Stimulated activated CD4-positive, alpha-beta T cell treated with anti-CD3 and anti-CD28 coated beads, Interleukin-1b, Interleukin-23, amount 100 ng/mL, for 48 hours (primary cell): ENCODE measurements at places on chromosomes 1 and 21.

DNA sequence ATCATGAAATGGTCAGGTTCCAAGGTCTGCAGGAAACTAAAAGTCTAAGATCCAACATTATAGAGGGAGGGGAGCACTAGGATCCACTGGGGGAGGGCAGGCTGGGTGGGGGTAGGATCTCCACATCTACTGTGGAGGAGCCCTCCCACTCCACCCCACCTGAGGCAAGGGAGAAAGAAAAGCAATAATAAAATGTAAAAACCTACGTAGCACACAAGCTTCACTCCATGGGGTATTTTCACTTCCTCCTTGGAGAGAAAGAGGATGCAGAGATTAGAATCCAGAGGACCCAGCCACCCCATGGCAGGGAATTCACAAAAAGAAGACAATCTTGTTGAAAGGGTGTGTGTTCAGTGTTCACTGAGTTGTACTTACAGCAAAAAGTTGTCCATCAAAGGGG lies 14.4 kb downstream of the SPOCD1 start:
- no peak for DNase-seq

DNA sequence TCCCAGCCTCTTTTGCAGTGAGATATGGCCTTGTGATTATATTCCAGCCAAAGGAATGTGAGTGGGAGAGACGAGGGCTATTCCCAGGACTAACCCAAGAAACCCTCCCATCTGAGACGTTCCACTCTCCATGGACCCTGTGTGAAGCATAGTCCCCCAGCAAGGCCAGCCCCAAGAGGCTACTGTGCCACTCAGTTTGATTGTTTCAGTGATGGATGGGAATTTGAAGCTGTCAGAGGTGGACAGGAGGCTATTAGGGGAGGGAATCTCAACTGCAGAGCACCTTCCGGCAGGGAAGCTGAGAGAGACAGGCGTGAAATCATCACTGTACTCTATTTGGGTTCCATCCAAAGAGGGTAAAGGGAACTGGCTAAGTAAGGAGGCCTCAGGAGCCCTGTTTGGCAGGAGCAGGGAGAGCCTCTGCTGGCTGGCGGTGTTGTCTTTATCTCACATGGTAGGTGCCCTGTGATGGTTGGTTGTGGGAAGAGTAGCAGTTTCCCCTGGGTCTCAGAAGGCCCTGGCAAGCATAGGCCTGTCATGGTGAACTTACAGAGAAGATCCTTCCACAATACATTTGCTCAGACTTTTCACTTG lies 3.4 kb upstream of the TEX35 start:
- no peak for DNase-seq

DNA sequence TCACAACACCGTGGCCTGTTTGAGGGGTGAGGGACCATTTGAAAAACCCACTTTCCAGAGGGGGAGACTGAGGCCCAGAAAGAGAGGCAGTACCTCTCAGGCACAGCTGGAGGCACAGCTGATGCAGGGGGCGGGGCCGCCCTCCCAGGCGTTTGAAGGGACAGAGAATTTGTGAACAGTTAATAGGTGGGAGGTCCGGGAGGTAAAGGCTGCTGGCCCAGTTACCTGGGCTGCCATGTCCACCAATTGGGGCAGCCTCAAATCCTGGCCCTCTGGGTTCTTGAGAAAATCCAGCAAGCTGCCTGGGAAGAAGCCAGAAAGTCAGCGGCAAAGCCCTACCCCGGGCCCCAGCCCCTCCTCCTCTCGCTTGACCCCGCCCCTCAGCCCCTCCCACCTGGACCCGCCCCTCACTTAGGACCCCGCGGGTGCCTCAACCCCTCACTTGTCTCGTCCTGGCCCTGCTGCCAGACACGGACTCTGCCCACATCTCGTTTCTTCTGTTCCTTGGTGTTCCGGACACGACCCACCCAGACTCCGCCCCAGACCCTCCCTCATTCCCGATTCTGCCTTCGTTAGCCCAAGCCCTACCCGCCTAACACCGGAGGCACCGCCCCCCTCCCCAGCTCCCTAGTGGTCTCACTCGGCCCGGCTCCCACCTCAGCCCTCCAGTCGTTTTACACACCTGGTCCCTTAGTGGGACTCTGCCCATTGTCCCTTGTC lies 10.8 kb upstream of the AHDC1 start:
- DNase-seq = no peak

DNA sequence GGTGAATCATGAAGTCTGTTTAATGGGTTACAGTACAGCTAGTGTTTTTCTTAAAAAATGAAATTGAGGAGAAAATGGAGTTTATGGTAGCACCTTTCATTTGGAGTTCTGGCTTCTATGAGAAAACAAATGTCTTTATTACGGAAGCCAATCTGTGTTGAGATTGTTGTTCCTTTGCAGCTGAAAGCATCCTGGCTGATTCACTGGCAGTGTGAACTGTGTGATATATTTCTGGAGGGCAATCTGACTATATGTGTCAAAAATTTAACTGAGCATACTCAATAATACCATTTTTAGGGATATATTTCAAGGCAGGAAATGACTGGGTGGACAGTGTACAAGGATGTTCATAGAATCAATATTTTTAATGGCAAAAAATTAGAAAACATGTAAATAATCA lies 46.6 kb upstream of the LYST start:
- no peak for DNase-seq

DNA sequence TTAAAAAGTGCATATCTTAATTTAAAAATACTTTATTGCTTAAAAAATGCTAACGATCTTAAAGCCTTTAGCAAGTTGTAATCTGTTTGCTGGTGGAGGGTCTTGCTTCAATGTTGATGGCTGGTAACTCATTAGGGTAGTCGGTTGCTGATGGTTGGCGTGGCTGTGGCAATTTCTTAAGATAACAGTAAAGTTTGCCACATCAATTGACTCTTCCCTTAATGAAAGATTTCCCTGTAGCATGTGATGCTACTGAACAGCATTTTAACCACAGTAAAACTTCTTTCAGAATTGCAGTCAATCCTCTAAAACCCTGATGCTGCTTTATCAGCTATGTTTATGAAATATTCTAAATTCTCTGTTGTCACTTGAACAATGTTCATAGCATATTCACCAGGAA lies 6.8 kb upstream of the SAMD13 start:
- no peak for DNase-seq

DNA sequence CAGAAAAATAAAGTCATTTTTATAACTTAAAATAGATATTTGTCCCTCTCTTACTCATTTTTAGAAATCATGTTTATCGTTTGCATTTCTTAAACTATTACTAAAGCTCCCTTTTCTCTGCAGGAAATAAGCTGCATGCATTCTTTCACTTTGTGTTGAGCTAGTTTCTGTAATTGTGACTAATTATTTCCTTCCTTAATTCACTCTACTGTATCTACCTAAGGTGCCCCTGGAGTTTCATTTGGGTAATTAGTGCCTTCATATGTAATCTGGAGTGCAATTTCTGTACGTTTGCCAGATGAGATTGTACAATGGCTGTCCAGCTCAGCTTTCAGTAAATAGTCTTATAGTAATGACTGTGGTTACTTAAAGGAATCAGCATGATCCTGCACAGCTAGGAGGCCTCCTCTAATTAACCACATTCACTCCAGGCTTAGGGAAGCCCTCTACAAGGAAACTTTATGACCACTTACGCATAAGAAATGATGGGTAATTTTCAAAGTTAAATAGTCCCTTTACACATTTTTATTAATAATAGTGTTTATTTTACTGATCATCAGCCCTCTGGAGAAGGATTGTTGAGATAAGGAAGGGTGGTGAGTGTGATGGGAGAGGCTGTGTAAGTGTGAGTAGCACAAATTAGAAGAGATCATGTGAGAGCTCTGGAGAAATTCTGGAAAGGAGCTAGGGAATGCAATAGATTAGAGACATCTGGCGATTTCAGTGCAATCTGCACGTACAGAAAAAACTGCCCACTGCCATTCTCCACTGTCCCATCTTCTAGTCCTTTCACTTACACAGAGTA lies 86.8 kb downstream of the LRRC8C start:
- DNase-seq = no peak

DNA sequence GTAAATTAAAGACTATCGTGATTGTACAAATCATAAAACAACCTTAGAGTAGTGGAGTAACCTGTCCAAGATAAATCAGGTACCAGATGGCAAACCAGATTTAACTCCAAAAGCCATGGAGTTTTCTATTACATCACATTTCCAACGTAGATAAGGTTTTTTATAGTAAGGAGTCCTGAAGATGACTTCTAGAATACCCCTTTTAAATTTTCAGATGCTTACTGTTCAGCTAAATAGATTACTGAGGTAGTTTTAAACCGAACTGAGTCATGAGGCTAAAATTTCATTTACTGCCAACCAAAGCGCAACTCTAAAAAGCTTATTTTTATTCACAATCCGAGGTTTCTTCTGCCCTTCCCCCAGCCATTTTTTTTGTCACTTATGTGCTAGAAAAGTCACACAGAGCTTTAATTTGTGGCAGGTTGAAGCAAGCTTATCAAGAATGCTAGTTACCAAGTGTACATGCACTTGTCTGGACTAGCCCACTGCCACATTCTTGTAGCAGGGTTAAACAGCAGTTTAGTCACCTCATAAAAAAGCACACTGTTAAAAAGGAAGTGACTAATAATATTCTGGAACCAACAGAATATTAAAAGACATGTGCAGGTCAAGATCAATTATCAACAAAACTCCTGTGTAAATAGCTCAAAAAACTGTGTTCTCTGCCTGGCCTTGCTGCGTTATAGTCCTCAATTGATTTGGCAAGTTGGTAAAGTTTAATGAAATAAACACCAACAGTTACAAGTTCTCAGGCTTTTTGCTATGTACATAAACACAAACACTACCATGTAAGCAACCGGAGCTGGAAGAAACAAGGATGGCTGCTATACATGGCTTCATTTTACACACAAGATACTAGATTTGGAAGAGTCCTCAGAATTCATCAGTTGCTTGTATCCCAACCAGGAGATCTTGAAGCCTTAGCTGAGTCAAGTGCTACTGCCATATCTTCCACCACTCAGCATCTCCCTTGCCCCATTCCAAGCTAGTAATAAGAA lies 180.3 kb upstream of the DMRTA2 start:
- no peak for DNase-seq

- no peak for DNase-seq
Measured at GRCh38 chr1:117556341-117556740, 49.5 kb upstream of the TENT5C start.

GRCh38 chr21:37449302-37449937 lies 82.8 kb downstream of the DYRK1A start:
- no peak for DNase-seq

GRCh38 chr21:37430184-37430821 lies 63.7 kb downstream of the DYRK1A start:
- DNase-seq = peak; percentile 22

DNA sequence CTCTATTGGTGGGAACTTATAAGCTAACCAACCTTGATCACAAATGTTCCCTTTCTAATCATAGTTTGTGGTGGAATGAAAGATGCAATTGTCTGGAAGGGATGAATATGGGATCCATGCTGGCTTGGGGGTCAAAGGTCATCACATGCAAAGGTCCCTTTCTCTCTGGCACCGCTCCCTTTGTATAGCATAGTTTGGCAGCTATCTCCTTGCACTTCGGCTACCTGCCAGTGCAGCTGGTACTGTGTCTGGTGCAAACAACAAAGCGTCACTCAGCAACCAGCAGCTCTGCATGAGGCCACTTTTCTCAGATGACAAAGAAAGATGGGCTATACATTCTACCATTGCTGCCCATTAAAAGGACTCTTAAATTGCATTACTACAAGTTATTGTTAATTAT lies 188.2 kb upstream of the NFIA start:
- no peak for DNase-seq

DNA sequence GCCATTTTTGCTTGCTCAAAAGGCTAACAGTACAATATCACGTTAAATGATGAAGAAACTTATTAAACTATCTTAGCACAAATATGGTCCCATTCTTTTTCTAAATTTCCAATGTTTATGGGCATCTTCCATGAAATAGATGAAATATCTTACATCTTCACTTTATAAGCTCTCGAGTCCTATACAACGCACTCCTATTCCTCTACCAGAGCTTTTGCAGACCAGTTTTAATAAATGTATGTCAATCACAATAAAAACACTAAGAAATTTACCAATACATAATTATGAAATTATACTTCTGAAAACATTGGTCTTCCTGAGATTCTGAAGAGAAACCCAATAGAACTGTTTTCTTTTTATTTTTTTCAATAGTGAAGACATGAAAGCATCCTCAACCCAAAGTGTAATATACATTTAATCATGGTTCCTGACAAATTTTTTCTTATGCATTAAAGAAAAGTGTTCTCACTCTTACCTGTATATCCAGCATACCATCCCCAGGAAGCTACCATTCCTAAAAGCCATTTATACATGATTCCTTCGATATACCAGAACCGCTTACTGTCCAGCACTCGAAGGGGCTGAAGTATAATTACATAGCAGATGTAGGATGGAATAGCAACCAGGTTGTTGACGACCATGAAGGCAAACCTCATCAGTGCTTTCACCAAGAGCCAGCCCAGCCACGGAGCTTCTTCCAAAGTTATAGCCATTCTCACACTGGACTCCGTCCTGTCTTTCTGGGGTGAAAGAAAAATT lies 1.8 kb downstream of the LPGAT1 start:
- no peak for DNase-seq

- no peak for DNase-seq
Measured at GRCh38 chr1:156627313-156627880, 8.2 kb downstream of the HAPLN2 start.

GRCh38 chr1:87218618-87219017 lies 110.1 kb upstream of the LMO4 start:
- no peak for DNase-seq

DNA sequence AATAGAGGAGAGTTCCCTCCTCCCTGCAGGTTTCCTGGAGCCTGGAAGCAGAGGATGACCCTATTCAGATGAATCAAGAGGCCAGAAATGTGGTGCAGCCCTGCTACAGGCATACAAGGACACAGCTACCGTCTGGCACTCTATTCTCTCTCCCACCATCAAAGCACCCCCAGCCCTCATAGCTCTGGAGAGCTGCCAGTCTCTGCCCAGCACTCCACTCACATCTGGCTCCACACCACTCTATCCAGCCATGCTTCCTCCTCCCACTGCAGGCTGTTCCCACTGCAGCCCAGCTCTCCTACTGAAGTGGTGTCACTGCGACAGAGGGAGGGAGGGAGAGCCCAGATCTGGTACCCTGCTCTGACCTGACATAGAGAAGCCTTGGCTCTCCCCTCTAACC lies 18.4 kb downstream of the SYT2 start:
- DNase-seq = no peak

- DNase-seq = no peak
Measured at GRCh38 chr1:69661686-69662085, 94.0 kb downstream of the LRRC7 start.

DNA sequence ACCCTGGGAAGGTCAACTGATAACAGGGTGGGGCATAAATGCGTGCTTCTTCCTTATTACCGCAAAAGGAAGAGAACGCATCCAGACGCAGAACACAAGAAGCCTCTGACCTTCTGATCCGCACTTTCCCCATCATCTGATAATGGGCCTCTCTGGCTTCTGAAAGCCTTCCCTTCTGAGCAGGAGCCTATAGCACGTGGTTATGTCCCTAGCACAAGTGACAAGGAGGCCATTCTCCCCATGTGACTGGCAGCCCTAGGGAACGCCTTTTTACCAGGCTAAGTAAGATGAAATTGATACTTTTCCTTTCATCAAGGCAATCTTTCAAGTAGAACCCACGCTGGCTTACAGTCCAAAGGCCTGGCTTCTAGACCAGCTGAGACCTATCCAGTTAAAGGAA lies 34.2 kb downstream of the RABIF start:
- DNase-seq = no peak
